ENCODE measurements at places on chromosomes 1 and 21. TPM values are rescaled to one million over a fixed set of nuclear protein-coding genes. Genes with fewer than 3 reads are reported as not detected.

BSND gene
- 0.04 TPM for polyA plus RNA-seq

CFAP107 gene
- polyA plus RNA-seq = 0.92 TPM

C1orf185 gene
- not detected for polyA plus RNA-seq

CELA3A gene
- 21,682 TPM for polyA plus RNA-seq

DNA sequence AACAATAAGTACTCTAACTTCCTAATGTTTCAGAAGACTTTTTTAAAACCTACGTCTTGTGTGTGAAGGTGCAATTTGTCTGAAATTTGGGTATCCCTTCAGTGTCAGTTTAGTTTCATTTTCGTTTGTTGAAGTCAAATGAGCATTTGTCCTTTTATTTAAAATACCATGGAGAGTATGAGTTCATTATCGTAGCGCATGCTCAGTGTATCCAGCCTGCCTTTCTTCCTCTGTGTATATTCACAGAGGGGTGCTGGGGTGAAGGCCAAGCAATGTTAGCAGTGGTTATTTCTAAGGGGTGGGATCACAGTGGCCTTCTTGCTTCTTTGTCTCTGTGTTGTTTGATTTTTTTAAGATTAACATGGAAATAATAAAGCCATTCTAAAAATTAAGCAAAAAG is 43.2 kb downstream of the CNN3 start:
- no peak overlapping the region for H3K27ac ChIP-seq
- no peaks in the 10 kb centered on the region for H3K4me1 ChIP-seq
- no peaks in the 10 kb centered on the region for H3K36me3 ChIP-seq
- H3K27me3 ChIP-seq = no peaks in the 10 kb centered on the region

- no peak overlapping the region for H3K27ac ChIP-seq
- DNase-seq = no peak
- no peaks in the 10 kb centered on the region for H3K27me3 ChIP-seq
- H3K4me3 ChIP-seq = no peak overlapping the region
- H3K36me3 ChIP-seq = no peaks in the 10 kb centered on the region
Observed at GRCh38 chr1:70327306-70328076, 27.0 kb downstream of the ANKRD13C start.

GRCh38 chr1:30106125-30106524 is 617.3 kb downstream of the MATN1 start:
- H3K27me3 ChIP-seq = no peaks in the 10 kb centered on the region
- no peak overlapping the region for H3K4me3 ChIP-seq
- H3K4me1 ChIP-seq = no peaks in the 10 kb centered on the region

GRCh38 chr1:52662645-52663313 is 29.8 kb downstream of the SHISAL2A start:
- no peaks in the 10 kb centered on the region for H3K4me1 ChIP-seq
- H3K36me3 ChIP-seq = no peaks in the 10 kb centered on the region
- H3K27me3 ChIP-seq = no peaks in the 10 kb centered on the region
- no peak overlapping the region for H3K4me3 ChIP-seq
- no peak for DNase-seq

DNA sequence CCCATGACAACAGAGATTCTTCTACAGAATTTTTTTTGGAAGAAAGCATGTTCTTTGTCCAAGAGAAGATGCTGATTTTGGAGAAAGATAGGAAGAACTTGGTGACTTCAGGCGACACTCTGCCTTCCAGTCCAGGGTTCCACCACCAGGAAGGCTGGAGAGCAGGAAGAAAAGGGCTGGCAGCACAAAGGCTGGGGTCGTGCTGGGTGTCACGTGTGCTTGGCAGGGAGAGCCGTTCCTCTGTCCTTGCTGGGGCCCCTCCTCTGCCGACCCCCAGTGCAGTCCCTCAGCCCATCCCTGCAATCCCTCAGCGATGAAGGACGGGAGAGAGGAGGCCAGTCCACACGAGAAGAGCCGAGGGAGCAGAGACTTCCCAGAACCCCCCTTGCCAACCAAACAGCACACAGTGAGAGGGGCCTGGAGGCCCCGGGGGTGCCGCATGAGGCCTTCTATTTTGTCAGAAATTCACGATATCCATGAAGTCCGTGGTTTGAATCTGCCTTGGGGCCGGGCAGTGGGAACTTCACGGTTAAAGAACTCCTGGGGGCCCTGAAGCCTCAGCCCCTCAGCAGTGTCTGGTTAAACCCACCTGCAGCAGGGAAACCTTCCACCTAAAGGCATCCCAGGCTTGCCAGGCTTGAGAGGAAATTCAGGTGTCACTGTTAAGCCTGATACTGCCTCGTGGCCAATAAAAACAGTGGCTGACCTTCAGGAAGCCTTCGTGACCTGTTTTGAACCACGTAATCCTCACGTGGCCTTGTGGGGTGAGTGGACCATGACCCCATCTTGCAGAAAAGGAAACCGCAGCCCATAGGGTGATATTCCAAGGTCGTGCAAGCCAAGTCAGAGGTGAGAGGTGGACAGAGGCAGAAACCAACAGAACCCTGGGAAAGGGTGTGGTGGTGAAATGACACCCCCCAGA is 3.4 kb downstream of the KRTAP10-12 start:
- H3K4me3 ChIP-seq = no peak overlapping the region
- no peak for DNase-seq
- no peaks in the 10 kb centered on the region for H3K4me1 ChIP-seq
- H3K27me3 ChIP-seq = no peaks in the 10 kb centered on the region
- no peaks in the 10 kb centered on the region for H3K36me3 ChIP-seq
- no peak overlapping the region for H3K27ac ChIP-seq

DNA sequence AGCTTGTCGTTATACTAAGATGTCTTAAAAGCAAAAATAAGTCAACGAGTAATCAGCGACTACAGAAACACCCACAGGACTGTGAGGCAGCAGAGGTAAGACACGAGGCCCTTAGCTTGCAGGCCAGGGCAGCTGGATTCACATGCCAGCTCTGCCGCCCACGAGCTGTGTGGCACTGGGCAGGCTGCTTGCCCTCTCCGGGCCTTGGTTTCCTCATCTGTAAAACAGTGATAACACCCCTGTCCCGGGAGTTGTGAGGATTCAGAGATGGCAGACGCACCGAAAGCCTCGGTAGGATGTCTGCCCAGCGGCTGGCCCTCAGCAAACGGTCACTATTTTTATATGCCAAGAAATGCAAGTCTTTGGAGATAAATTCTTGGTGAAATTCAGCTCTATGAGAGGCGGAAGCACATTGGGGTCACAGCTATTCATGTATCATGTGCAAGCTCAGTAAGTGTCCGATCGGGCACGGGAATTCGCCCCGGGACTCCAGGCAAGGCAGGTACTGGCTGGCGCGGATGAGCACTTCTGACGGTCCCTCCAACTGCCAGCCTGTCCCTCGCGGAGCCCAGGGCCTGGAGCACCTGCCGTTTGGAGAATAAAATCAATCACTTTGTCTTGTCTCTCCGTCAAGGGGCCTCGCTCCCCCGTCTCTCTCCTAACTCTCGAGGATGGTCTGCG is 1.1 kb downstream of the C2CD2 start:
- no peaks in the 10 kb centered on the region for H3K27me3 ChIP-seq
- H3K4me3 ChIP-seq = peak overlapping the region; percentile 53
- no peak for DNase-seq
- peaks cover 2% of the 10 kb centered on the region for H3K4me1 ChIP-seq
- H3K27ac ChIP-seq = no peak overlapping the region
- no peaks in the 10 kb centered on the region for H3K36me3 ChIP-seq

DNA sequence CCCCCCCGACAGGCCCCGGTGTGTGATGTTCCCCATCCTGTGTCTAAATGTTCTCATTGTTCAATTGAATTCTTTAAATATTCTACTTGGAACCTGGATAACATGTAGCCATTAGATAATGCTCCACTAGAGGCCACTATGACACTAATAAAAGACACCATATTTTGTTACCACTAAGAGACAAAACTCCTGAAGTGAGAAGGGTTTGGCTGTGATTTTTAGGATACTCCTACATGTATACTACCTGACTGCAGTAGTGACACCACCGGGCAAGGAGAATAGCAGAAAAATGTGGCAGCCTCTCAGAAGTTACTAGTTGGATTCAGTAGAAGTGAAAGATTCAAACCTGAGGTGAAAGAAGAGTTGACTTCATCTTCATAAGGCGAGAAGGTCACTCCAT is 36.0 kb downstream of the F5 start:
- no peak overlapping the region for H3K4me3 ChIP-seq
- H3K27me3 ChIP-seq = no peaks in the 10 kb centered on the region
- no peak overlapping the region for H3K27ac ChIP-seq
- no peaks in the 10 kb centered on the region for H3K36me3 ChIP-seq
- H3K4me1 ChIP-seq = no peaks in the 10 kb centered on the region
- DNase-seq = no peak

DNA sequence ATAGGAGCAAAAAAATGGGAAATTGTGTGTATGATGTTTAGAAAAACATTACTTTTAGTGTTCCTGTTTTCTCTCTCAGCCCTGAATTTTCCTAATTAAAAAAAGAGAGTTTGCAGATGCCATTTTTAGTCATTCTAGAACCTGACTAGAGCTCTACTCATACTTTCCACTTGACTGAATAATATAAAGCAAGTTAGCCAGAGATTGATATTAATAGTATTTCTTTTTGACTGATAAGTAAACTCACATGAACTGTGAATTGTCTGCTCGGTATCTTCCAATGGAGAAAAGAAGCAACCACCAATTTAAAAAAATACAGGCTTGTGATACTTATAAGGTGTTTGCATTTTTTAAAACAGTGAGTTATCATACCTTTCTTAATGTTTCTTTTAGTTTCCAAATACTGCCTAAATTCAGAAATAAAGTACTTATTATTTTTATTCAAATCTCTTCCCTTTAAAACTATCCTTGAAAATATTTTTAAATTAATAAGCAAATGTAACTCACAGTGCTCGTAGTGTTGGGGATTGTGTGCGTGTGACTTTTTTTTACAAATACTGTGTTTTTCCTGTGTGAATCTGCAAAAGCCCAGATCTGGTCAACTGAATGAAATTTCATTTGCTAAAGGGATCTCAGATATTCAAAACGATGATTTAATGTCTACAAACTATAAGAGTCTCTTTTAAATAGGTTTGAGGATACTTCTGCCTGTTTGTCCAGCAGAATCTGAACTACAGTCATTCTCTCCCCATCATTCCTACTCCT is 9.8 kb downstream of the RAP1A start:
- no peak for DNase-seq
- no peak overlapping the region for H3K4me3 ChIP-seq
- no peaks in the 10 kb centered on the region for H3K27me3 ChIP-seq
- H3K27ac ChIP-seq = no peak overlapping the region
- H3K36me3 ChIP-seq = no peaks in the 10 kb centered on the region

- H3K27ac ChIP-seq = no peak overlapping the region
- H3K4me1 ChIP-seq = no peaks in the 10 kb centered on the region
- no peak overlapping the region for H3K4me3 ChIP-seq
Observed at GRCh38 chr1:16189003-16189402, 23.4 kb downstream of the ARHGEF19 start.

DNA sequence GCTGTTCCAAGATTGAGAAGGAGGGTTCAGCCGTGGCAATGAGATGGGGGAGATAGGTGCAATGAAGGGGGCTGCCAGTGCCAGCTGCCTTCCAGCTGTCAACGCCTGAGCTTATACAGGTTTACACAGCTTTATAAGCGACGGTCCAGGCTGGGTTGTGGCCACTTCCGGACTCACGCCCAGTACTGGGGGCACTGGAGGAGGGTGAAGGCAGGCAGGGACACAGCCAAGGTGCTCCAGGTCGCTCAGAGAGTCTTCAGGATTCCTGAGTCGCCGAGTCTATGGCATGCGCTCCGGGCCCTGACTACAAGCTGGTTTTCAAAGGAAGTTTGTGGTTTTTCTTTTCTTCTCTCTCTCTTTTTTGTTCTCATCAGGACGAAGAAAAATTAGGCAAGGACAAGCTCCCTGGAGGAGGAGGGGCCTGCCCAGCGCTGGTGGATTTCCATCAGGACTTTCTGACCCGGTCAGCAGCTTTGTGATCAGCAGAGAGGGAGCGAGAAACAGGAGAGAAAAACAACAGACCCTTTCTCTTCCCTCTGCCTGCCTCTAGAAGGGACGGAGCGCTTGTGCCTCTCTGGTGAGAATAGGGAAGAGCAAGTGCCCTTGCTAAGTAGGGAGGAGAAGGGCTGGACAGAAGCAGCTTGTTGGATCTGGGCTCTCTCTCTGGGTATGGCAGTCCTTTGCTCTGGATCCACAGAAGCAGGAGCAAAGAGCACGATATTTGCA is at the start of gene MINDY1:
Gene MINDY1 (minus strand): TSS at position 576 of the 726 bp plus-strand sequence. CDS start 4,285 bp downstream, outside the sequence.
- DNase-seq = peak; percentile 82
- H3K27me3 ChIP-seq = no peaks in the 10 kb centered on the region
- H3K4me1 ChIP-seq = peaks cover 10% of the 10 kb centered on the region
- H3K4me3 ChIP-seq = peak within 1 kb of the TSS; percentile 37
- peaks cover 9% of the 10 kb centered on the region for H3K36me3 ChIP-seq
- H3K27ac ChIP-seq = peak within 1 kb of the TSS; percentile 80

- DNase-seq = no peak
- no peak overlapping the region for H3K4me3 ChIP-seq
- no peaks in the 10 kb centered on the region for H3K4me1 ChIP-seq
- no peaks in the 10 kb centered on the region for H3K36me3 ChIP-seq
Observed at GRCh38 chr1:111302374-111302773, 11.7 kb downstream of the CHIA start.

GRCh38 chr21:37300114-37300751 is 33.1 kb upstream of the VPS26C start:
- H3K36me3 ChIP-seq = no peaks in the 10 kb centered on the region
- no peak for DNase-seq
- H3K4me1 ChIP-seq = no peaks in the 10 kb centered on the region
- H3K27ac ChIP-seq = no peak overlapping the region
- H3K4me3 ChIP-seq = no peak overlapping the region
- no peaks in the 10 kb centered on the region for H3K27me3 ChIP-seq

DNA sequence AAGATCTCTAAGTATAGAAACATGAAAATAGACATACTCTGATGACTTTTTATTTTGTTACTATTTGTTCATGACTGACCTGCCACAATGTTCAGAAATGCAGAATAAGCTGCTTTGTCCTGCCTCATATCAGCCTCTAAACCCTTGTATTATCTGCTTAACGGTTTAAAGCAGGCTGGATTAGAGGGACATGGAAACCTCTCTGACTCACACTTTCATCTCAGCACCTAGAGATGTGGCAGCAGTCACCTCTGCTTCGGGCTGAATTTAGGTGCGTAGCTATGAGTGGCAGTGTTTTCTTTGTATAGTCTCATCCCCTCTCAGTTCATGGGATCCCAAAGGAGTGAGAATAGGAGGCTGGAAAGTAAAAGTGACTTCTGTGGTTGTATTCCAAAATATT is 255.4 kb downstream of the RGS7 start:
- no peak overlapping the region for H3K27ac ChIP-seq
- DNase-seq = no peak
- H3K4me3 ChIP-seq = no peak overlapping the region
- no peaks in the 10 kb centered on the region for H3K4me1 ChIP-seq
- H3K27me3 ChIP-seq = no peaks in the 10 kb centered on the region
- no peaks in the 10 kb centered on the region for H3K36me3 ChIP-seq

DNA sequence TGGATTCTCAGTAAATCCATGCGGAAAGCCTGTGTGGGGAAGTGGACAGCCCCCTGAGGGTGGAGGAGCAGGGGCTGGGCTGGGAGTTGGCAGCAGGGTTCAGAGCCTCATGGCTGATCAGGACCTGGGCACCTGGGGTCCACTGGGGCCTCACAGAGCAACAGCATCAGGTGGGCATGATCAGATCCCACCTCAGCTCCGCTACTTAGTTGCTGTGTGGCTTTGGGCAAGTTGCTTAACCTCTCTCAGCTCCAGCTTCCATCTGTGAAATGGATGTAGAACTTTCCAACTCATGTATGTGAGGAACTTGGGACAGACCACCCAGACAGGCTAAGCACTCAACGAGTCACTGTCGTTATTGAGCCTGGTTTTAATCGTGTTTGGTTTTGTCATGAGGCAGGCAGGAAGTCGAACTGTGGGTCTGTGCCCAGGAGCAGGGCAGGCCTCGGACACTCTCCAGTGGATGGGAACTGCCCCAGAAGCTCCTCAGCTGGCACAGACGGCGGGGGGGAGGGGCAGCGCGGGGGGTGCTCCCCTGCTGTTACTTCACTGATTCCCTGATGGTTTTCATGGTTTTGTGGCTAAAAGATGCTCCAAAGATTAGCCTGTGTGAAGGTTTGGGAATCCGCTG is 155.8 kb upstream of the TMEM51 start:
- no peak overlapping the region for H3K27ac ChIP-seq
- no peak overlapping the region for H3K4me3 ChIP-seq
- no peaks in the 10 kb centered on the region for H3K36me3 ChIP-seq
- no peaks in the 10 kb centered on the region for H3K4me1 ChIP-seq
- no peak for DNase-seq

Data from pancreas (tissue), 10 donors.